ENCODE measurements at places on chromosomes 1 and 21. TPM values are rescaled to one million over a fixed set of nuclear protein-coding genes. Genes with fewer than 3 reads are reported as not detected.

Gene C1QC
- not detected for total RNA-seq

Gene CFAP57
- total RNA-seq: 0.49 TPM

Gene C4BPA
- 0.52 TPM for total RNA-seq

Gene DPH2
- 34.7 TPM for total RNA-seq

Gene COL24A1
- not detected for total RNA-seq

Gene TMEM53
- total RNA-seq: 9.2 TPM

Gene LPAR3
- 0.75 TPM for total RNA-seq

Gene CD5L
- total RNA-seq: not detected

Gene OTUD3
- total RNA-seq: 2.2 TPM

Gene PARS2
- total RNA-seq: 4.3 TPM

Gene NUDT4B
- 1.2 TPM for total RNA-seq

Gene PADI2
- 0.94 TPM for total RNA-seq
